ENCODE measurements at places on chromosomes 4 and X.

DNA sequence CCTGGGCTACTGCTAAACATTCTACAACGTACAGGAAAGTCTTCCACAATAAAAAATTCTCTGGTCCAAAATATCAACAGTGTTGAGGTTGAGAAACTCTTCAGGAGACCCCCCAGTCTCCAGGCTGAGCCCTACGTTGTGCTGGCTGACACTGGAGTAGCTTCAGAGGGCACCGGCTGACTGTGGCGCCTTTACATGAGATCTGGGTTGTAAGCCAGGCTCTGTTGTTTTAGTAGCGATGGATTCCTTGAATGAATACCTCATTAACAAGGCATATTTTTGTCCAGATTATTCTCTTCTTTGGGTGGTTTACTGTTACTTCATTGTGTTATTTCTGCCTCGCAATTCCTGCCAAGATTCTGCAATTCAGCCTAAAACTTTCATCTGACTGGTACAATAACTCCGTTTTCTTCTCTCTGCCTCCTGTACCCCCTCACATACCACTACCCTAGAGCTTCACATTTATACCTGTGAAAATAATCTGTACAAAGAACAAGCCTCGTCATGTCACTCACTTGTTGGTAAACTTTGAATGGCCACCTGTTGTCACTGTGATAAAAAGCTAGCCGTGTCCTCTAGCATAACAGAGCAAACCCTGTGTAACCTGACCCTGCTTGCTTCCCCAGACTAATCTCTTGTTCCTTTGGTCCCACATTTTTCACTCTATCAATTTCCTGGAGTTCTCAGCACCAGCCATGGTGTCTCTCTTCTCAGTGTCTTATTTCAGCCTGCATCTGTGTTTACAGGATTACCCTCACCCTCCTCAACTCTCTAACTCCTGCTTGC, 1476.1 kb upstream of the TENM3 start:
- no peak for DNase-seq

GRCh38 chr4:4677556-4678522, 136.0 kb upstream of the STX18 start:
- peak; percentile 83 for DNase-seq

DNA sequence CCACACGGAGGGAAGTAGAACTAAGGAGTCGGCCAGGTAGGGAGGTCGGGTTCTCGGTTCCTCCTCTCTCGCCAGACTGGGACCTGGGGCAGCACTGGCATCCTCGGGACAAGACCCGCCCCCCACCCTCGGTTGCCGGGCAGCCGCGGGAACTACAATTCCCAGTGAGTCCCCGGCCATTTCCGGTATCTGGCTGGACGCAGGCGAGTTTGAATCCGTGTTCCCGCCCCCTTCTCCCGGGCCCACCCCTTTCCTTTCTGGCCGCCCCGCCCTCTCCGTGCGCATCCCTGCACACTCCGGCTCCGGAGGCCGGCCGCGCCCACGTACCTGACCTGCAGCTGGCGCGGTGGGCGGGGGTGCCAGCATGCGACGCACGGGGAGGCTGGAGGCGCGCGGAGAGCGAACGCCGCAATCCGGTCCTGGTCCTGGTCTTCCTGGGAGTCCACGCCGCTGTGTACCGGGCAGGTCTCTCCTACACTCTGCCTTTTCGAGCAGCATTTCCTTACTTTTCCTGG, 10.2 kb upstream of the DLG3 start:
- peak; percentile 69 for DNase-seq

DNA sequence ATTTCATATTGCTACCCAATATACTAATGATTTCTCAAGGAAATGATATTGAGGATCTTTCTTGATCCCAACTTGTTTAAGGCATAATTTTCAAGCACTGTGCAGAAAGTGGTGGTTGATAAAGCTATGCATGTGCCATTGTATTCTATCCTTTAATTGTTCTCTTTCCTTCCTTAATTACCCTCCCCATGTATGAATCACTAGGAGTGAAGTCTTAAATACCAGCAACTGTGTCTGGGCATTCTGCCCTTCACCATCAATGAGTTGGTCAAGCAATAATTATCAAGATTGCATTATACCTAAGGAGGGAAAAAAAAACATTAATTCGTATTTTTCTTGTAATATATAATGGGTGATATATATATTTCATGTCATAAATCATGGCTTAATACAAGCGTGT, 111.8 kb upstream of the FRMPD4 start:
- no peak for DNase-seq

DNA sequence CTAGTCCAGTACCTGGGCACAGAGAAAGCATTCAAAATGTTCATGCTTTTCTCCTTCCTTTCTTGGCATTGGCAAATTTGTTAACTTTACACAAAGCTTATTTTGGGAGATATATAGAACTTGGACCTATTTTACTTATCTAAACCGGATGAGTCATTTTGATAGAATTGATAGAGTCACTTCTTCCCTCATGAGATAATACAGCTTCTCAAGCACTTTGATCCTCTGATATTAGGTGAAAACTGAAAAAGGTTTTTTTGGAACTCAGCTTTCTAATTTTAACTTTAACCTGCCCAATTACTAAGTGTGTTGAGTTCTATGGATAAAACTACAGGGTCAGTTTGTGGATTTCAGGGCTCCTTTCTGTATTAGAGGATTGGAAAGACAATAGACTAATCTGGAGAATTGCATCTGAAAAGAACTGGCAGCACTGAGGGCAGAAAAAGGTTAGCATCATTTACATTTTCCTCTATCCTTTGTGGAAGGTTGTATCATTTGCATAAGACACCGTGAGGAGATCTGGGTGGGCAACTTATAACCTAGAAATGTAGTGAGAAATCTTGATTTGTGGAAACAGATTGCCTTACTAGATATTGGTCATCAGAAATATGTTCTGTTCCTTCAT, 2.4 kb downstream of the WDR44 start:
- no peak for DNase-seq

- DNase-seq: no peak
Measured at GRCh38 chr4:145533001-145533400, 51.3 kb downstream of the SMAD1 start.

- peak; percentile 27 for DNase-seq
Measured at GRCh38 chr4:986428-986878, 391 bp upstream of the IDUA start.

DNA sequence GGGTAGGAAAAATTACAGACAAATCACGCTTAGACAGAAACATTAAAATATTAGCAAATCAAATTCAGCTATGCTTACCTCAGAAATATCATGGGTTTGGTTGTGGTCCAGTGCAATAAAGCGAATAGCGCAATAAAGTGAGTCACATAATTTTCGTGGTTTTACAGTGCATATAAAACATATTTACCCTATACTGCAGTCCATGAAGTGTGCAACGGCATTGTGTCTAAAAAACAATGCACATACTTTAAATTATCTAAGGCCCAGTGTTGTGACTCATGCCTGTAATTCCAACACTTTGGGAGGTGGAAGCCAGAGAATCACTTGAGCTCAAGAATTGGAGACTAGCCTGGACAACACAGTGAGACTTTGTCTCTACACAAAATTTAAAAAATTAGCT, 195.7 kb upstream of the IL1RAPL1 start:
- no peak for DNase-seq

- no peak for DNase-seq
Measured at GRCh38 chr4:10619855-10620254, 64.7 kb downstream of the CLNK start.

- DNase-seq: no peak
Measured at GRCh38 chrX:102975016-102975415, 37.9 kb downstream of the RAB40AL start.

DNA sequence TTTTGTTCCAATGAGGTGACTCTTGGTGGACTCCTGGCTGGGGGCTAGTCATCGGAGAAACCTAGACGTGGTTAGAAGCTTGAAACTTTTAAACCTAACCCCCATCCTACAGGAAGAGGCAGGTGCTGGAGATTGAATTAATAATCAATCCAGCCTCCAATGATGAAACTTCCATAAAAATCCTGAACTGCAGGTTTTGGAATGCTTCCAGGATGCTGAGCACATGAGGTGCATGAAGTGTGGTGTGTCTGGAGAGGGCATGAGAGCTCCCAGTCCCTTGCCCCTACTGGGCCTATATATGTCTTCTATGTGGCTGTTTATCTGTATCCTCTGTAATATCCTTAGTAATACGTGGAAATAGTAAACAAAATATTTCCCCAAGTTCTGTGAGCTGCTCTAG, 90.7 kb upstream of the PDHA2 start:
- no peak for DNase-seq

DNA sequence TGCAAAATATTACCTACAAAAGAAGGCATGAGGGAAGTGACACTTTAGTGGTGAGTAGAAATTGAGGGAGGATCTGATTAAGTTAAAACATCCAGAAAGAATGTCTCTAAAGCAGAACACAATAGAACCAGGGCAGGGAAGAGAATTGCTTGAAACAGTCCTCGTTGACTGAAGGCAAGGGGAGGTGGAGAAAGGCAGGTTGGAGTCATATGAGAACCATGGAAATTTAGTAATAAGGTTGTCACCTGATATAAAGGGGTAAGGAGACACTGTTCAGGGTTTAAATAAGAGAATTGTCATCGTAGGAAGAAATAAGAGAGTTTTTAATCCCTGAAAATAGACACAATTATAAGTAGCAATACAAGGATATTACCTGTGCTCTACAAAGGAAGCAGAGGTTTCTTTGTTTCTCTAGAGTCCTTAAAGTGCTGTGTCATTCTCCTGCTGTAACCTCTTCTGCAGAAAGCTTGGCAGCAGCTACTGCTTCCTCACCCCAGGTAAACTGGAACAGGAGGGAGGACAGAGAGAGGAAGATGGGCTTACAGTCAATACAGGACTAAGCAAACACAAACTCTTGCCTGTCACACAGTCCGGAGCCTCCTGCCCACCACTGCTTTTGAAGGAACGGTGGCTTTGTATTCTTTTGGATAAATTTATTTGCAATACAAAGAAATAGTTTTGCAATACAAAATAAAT, 258.4 kb downstream of the PPARGC1A start:
- no peak for DNase-seq

GRCh38 chrX:1124531-1124930, 87.9 kb downstream of the CRLF2 start:
- no peak for DNase-seq

GRCh38 chrX:14409341-14409740, 120.0 kb upstream of the GLRA2 start:
- DNase-seq: no peak

- DNase-seq: no peak
Measured at GRCh38 chrX:65740909-65741308, 73.5 kb downstream of the MSN start.

DNA sequence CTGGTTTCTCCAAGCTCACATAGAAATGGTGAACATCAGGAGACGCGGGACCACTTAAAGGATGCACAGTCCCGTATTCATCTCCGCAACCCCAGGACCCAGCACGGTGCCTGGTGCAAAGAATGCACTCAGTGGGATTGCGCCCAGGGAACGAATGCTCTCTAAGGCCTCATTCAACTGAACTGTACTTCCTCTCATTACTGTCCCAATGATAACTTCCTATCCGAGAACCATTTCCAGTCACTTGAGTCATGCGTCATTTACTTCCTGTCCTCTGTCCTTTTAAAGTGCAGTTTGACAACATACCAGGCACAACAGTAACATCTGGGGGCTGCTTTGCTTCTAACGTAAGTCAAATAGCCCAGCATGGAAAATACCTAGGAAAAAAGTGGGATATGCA, 75.7 kb downstream of the RBM47 start:
- no peak for DNase-seq

GRCh38 chrX:147950352-147950751, 30.8 kb upstream of the FMR1NB start:
- DNase-seq: no peak

- DNase-seq: no peak
Measured at GRCh38 chr4:149751174-149751573, 64.5 kb downstream of the IQCM start.

DNA sequence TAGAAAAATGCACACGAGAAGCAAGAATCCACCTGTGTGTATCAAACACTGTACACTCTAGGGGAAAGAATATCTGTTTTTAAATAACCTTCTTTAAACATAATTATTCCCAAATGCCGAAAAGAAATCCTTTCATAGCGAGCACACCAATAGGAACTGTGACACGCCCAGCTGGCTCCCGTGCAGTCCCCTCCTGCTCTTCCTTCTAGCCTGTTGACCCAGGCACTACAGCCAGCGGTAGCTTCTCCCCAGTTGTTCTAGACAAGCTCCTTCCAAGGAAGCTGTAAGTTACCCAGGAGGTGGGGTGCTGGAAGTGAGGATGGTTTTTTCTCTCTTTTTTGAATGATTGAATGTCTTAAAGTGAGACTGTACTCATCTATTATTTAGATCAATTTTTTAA, 19.5 kb upstream of the NOCT start:
- DNase-seq: no peak

DNA sequence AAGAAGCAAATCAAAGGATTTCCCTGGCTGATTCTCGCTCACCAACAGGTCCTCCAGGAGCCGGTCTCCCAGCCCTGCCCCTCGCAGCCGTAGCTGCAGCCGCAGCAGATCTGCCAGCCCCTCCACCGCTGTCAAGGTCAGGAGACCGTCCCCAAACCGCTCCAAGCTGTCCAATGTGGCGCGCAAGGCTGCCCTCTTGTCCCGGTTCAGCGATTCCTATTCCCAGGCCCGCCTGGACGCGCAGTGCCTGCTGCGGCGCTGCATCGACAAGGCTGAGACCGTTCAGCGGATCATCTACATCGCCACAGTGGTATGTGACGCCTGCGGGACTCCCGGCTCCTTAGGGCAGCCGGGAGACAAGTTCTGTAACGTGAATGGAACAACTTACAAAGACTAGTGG, 25.6 kb downstream of the SPATA18 start:
- no peak for DNase-seq

- DNase-seq: no peak
Measured at GRCh38 chr4:150578745-150579501, 3.0 kb upstream of the MAB21L2 start.

- DNase-seq: no peak
Measured at GRCh38 chr4:28774344-28774743, 1913.7 kb downstream of the STIM2 start.

- DNase-seq: no peak
Measured at GRCh38 chr4:11470438-11471045, 41.8 kb upstream of the HS3ST1 start.

DNA sequence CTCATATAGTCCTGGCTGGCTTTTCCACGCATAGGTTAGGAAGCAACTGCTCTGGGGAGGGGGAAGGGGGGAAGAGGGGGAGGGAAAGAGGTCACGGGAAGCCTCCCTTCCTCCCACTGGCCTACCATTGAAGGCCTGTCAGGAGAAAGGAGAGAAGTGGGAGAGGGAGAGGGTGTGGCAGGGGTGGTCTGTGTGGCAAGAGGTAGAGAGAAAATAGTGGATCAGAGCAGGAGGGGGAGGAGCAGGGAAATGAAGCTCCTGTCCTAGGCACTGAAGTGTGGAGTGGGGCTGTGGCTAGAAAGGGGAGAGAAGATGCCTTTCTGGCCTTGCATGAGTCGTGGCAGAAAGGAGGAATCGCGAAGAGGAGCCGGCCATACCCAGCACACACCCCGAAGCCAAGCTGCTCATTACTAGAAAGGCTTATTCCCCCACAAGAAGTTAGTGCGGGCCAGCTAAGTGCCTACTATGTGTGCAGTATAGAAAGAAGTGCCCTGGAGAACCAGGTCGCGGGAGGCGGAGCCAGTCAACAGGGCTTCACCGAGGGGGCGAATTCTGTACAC, 1.1 kb upstream of the TMEM164 start:
- DNase-seq: no peak
